RWPE1 (cell line): ENCODE measurements at places on chromosomes 6 and 20.

DNA sequence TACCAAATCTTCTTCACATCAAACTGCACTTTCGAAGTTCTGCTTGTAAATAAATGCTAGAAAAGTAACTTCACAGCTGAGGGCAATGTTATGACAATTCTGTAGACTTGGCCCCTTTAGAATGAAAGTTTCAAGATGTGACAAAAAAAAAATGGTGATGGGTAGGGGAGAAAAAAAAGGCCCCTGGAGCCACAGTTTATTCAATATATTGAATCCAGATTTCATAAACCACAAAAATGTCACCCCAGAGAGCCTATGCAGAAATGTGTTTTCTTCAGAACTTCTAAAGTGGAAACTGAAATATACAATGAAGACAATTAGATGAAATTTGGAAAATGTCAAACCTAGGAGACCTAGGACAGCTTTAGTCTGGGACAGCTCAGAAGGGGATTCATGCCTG lies 143.1 kb downstream of the EDN3 start:
- no peak for DNase-seq

- peak; percentile 14 for DNase-seq
Observed at GRCh38 chr6:44593539-44593944, 206.0 kb downstream of the CDC5L start.

DNA sequence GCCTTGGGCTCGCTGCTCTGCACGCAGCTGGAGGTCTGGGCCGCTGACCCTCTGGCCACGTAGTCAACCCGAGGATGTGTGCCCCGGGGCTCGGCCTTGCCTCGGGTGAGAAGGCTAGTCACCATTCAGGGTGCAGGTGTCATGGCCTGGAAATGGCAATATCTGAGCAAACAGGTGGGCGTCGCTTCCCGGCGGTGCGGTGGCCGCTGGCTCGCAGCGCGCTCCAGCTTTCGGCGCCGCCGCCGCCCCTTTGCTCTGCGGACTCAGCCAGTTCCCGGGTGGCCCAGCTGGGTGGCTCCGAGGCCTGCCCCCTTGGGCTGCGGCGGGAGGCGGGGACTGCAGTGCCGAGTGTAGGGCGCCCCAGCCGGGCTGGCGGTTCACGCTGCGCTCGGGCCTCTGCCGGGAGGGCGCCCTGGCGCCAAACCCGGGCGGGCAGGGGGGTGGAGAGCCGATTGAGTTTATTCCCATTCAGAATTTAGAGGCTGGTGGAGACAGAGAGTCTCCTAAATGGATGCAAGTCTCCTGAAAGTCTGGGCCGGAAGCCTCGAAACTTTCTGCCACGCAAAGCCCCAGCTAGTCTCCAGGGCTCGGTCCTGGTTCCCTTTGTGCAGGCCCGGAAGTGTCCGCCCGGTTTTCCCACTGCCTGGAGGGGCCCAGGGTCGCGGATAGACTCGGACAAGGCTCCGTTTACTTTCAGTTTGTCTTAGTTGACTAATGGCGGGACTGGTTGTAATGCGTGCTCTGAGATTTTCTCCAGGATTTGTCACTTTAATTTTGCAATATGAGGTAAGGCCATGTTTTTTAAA lies 11.3 kb upstream of the TFAP2A start:
- no peak for DNase-seq

- DNase-seq = no peak
Observed at GRCh38 chr6:152874846-152875568, 107.8 kb downstream of the FBXO5 start.

GRCh38 chr6:13480631-13481501 lies 6.5 kb downstream of the GFOD1 start:
- peak; percentile 22 for DNase-seq

DNA sequence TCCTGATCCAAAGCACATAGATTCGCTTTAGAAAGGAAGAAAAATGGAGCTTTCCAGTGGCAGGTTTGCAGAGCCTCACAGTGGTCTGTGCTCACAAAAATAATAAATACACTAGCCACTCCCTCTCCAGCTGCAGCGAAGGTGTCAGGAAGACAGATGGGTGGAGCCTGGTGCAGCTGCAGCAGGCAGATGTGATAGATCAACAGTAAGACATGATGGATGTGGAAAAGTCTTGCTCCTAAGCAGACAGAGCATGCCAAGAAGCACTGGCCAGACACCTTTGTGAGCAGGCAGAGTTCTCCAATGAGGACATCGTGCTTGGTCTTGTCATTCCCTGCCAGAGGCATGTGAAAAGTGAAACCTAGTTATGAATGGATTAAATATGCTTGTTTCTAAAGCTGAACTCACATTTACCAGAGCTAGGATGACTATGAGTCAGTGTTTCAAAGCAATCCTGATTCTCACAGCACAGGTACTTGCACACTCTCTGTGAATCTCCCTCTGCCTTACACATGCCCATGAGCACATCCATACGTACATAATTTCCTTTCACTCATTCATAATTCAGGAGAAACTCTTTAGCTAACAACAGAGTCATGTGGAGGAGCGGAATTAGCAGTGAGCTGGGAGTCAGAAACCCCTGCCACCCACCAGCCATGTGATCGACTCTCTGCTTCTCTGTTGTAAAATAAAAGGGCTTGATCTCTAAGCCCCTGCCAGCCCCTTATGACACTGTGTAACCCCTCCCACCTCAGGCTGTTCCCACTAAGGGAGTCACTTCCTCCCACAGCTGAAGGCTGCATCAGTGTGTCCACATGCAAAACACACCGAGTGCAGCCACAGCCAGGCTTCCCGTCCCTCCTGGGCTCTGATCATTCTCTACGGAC lies 111.2 kb downstream of the SCML4 start:
- peak; percentile 34 for DNase-seq
